ENCODE measurements at places on chromosomes 13 and 19.

GRCh38 chr19:39413911-39414608 is 1.6 kb downstream of the PLEKHG2 start:
- DNase-seq = no peak

DNA sequence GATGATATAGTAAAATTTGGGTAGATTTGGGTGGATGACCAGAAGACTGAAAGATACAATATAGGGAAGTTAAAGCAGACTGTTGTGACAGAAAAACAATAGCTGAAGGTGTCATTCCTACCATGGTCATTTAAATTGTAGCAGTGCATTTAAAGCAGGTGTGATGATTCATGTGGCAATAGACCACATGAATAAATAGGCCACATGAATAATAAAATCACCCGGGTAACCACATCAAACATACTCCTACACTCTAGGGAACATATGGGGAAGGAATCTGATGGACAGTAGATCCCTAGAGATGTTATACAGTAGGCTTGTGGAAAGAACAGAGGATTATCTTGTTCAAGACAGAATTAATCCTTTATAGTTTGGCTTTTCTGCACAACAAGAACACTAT is 392.6 kb downstream of the SLITRK5 start:
- DNase-seq = no peak

GRCh38 chr13:32728327-32728726 is 142.1 kb downstream of the PDS5B start:
- no peak for DNase-seq

DNA sequence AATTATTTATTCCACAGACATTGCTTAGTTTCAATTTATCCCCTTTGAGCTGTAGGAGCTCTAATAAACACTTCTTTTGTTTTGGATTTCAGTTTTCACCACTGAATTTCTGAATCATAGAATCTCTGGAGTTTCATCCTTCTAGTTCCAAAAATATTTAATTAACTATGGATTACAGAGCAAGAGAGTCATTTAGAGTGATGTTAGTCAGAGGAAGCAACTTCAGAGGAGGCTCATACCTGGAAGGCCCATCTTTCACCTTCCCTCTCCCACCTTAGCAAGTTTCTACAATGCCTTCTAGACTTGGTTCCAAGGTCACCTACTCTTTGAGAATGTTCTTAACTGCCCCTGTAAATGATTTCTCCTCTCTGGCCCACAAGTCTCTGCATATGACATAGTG is 353.2 kb downstream of the SPRY2 start:
- no peak for DNase-seq

GRCh38 chr13:24194447-24194846 is 33.9 kb downstream of the SPATA13 start:
- DNase-seq = no peak

DNA sequence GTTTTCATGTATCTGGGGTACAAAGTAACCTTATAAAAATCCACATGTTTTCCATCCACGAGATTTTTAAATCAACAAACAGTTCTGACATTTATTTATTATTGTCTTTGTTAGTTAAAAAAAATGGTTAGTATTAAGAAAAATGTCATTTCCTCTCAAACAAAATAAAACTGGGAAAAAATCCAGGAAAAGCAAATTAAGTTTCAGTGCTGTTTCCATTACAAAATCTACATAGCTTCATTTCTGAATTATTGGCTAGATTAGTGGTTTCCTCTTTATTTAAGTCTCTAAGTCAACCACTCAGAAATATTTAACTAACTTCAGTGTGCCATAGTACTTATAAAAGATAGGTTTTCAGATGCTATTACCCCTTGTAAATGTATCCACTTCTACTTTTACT is 49.1 kb downstream of the MZT1 start:
- no peak for DNase-seq

GRCh38 chr13:109387471-109387870 is 398.9 kb downstream of the IRS2 start:
- DNase-seq = no peak

- DNase-seq = no peak
These were observed 17.7 kb downstream of the MIER2 start for GRCh38 chr19:326871-327270.

- peak; percentile 39 for DNase-seq
These were observed at the start of gene LMO7 for GRCh38 chr13:75635828-75636435. Gene LMO7 (plus strand): TSS chr13:75636330. CDS start chr13:75636658, 328 bp downstream.

- peak; percentile 32 for DNase-seq
These were observed 558 bp downstream of the MZT1 start for GRCh38 chr13:72726726-72727416.

DNA sequence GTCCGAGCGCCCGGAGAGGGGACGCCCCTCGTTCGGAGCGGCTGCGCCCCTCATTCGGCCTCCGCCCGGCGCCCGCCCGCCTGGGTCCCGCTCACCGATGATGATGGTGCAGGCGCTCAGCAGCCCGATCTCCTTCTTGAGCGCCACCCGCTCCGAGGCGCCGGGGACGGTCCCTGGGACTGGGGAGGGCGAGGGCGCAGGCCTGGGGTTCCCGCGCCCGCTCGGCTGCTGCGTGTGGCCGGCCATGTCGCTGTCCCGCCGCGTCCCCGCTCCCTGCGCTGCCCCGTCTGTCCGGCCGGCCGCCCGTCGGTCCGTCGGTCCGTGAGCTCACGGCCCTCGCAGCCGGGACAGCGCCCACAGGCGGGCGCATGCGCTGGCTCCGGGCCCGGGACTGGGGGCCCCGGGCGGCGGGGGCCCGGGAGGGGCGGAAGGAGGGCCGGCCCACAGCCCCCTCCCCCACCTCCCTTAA is at the start of gene SLC7A10:
SLC7A10 (minus strand) TSS at position 393 of the 469 bp plus-strand sequence; CDS start at position 246, 147 bp downstream.
- no peak for DNase-seq

- DNase-seq = no peak
These were observed 169.0 kb upstream of the UFM1 start for GRCh38 chr13:38180670-38181069.

DNA sequence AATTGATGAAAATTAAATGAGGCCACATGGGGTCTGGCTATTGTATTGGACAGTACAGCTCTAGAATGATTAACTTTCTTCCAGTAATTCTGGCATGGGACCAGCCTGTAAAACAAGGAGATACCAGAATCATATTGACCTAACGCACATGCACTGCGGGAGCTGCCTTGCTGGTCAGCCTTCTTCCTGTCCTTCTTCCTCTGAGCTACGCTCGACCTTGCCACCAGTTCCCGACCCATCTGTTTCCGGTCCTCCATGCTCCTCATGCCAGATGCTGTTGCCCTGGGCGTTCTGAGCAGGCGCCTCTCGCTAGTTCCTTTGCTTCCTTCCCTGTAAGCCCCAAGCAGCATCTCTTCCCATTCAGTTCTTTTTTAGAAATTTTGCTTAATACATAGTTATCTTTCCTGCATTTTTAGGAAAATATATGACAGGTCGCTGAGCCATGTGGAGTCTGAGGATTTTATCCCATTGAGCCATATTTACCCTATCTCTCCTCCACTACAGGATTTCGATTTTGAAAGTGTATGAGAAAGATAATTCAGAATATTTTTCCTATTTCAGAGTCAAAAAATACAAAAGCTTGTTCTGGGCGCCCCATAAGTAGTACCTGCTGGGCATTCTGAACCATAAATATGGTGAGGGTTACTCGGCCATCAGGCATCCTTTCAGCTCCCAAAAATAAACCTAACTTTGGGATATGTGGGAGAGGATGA is 38.6 kb downstream of the TNFRSF19 start:
- no peak for DNase-seq

DNA sequence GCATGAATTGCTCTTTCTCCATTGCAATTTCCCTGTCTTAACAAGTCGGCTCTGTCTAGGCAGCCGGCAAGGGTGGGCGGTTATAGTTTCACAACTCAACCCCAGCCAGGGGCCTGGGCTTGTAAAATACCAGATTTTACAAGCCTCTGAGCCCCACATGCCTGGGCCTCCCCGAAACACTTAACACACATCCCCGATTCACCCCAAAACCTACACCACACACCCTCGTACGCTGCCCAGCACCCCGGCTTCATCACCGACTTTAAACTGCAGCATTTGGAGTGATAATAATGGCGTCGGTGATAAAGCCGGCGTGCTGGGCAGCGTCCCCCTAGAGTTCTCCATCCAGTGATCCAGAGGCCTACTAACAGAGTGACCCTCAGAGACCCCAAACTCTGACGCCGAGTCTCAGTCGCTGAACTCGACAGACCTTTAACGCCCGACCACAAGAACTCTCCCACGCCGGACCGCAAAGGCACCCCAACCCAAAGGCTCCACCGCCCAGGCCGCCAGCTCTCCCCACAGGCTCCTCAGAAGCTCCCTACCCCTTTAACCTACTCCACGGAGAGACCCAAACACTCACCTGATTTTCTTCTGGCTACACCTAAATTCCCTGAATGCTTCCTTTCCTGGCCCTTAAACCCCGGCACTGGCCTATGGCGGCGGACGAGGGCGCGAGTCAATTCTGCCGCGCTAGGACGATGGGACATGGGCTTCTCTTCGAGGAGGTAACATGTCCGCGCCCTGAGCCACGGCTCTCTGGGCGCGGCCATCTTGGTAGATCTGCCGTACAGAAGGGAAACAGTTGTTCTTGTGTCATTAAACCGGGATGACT is at the start of gene ZNF649:
ZNF649 (minus strand) TSS at position 687 of the 835 bp plus-strand sequence. CDS start 4,910 bp downstream, outside the sequence.
- peak; percentile 77 for DNase-seq

GRCh38 chr19:6026390-6027227 is 48.7 kb upstream of the RANBP3 start:
- DNase-seq = no peak

GRCh38 chr19:50512112-50512998 is 1.4 kb downstream of the ASPDH start:
- no peak for DNase-seq

- no peak for DNase-seq
These were observed 22.2 kb downstream of the ZNF175 start for GRCh38 chr19:51593138-51593890.

- no peak for DNase-seq
These were observed 6.1 kb downstream of the ATP13A1 start for GRCh38 chr19:19657397-19657783.

DNA sequence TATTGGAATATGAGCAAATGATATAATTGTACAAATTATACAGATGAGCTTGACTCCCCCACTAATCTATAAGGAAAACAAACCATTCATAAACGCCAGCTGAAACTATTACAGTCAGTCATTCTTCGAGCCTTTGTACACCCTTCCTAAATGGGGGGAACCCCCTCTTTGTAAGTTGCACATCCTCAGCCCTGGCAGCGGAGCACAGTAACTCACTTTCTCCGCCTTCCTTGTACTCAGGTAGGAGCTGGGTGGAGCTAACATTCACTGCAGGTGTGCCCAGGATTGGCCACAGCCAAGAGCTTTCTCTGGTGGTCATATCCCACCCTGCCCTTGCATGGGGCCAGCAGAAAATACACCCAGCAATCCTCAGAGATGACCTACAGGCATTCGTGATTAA is 28.6 kb downstream of the PIN1 start:
- no peak for DNase-seq

DNA sequence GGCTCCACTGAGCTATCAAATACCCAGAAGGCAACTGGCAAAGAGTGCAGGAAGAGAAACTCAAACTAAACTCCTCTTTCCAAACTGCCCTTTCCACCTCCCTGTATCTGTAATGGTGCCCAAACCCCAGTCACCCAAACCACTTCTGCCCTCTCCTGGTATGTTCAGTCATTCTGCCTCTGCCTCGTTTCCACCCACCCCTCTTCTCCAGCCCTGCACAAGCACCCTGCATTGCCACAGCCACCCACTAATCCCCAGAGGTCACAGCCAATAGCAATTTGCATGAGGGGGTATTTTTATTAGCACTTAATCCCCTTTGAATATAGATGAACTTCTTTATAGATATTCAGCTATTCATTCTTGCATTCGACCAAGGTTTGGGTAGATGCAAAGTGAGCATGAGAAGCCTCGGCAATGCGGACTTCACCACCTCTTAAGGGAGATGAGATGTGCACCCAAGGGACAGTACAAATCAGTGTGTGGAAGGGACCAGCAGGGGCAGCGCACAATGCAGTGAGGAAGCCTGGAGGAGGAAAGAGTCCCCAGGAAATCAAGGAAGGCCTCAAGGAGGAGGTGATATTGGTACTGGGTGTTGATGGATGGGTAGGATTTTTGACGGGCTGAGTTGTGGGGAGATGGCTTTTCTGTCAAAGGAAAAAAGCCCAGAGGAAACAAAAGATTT is 12.4 kb downstream of the TMEM272 start:
- DNase-seq = peak; percentile 55

GRCh38 chr13:27593267-27593666 is 27.1 kb downstream of the LNX2 start:
- DNase-seq = no peak

DNA sequence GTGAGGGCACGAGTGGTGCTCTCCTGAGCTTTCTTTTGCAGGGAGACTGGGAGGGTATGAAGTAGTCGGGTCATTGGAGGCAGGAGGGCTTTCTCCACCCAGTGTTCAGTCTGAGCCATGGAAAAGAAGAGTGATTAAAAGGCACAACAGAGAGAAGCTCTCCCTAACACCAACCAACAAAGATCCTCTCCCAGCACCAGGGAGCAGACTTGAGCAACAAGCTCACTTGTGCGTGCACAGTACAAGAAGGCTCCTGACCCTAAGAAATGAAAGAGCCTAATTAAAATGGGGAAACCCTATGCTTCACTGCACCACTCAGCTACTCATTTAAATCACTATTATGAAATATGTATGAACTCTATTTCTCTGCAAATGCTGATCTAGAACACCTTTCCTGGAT is 276.3 kb upstream of the SOX21 start:
- no peak for DNase-seq

- DNase-seq = no peak
These were observed 8.5 kb downstream of the KLC3 start for GRCh38 chr19:45349126-45349415.
